ENCODE measurements at places on chromosomes 2 and 18.

DNA sequence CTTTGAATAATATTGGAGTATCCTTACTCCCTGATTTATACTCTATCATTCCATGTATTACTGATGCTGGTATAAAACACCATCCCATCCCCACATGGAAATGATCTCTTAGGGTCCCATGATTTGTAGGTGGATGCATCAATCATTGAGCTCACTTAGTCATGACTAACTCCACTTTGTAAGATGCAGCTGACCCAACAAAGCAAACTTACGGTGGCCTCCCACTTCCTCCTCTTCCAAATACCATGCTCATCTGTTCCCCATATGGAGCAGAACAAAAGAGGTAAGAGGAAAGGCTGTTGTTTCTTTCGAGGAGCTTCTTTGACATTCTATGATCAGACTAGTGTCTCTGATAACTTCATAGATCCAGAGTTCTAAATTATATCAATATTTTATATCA, 640.2 kb upstream of the SLC39A10 start:
- DNase-seq = no peak

DNA sequence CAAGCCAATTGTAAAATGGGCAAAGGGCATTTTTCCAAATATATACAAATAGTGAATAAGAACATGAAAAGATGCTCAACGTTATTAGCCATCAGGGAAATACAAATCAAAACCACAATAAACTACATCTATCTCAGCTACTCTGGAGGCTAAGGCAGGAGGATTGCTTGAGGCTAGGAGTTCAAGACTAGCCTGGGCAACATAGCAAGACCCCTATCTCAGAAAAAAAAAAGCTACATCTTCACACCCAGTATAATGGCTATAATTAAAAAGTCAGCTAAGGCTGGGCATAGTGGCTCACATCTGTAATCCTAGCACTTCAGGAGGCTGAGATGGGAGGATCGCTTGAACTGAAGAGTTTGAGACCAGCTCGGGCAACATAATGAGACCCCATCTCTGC, 12.6 kb upstream of the NCL start:
- DNase-seq = no peak

GRCh38 chr2:105870858-105871257, 126.1 kb downstream of the NCK2 start:
- no peak for DNase-seq

- DNase-seq = no peak
Observed at GRCh38 chr18:11761553-11761952, 72.5 kb downstream of the GNAL start.

DNA sequence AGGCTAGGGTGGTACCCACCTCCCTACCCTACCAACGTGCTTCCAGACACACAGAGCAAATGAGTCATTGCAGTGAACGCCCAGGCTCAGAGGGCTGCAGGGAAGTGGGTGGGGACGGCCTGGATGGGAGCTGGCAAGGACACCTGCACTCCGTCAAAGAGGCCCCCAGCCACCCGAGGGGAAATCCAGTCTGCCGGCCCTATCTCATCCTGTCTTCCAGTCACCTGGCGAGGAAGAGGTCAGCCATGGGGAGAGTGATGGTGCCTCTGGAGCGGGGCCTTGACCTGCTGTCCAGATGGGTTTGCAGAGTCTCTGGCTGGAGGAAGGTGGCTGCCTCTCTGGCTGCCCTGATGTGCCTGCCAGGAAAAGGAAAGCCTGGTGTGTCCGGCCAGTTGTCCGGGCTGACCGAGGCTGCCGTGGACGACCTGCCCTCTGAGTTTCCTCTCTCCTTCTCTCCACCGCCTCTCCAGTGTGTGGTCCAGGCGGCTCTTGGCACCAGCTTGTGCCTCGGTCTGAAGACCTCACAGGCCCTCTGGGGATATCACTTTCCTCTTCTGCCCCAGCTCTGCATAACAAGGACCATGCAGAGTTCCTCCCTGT, 209.7 kb upstream of the COPS8 start:
- no peak for DNase-seq

GRCh38 chr2:182545420-182546167, 118.8 kb upstream of the PDE1A start:
- no peak for DNase-seq

DNA sequence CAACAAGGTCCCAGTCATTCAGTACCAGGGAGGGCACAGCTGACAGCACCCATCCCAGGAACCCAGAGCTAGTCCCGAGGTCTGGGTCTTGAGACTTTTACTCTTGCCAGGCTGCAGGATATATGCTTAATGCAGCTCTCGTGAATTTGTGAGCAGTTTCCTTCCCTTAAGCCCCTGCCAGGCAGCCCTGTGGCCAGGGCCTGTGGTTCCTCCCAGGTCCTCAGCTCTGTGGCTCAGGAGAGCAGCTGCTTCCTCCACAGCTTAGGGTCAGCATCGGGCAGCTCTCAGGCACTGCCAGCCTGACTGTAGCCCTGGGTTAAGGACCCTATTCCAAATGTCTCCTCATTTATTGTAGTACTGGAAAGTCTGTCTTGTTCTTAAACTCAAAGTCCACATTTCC, 1384.8 kb downstream of the RPIA start:
- DNase-seq = no peak

DNA sequence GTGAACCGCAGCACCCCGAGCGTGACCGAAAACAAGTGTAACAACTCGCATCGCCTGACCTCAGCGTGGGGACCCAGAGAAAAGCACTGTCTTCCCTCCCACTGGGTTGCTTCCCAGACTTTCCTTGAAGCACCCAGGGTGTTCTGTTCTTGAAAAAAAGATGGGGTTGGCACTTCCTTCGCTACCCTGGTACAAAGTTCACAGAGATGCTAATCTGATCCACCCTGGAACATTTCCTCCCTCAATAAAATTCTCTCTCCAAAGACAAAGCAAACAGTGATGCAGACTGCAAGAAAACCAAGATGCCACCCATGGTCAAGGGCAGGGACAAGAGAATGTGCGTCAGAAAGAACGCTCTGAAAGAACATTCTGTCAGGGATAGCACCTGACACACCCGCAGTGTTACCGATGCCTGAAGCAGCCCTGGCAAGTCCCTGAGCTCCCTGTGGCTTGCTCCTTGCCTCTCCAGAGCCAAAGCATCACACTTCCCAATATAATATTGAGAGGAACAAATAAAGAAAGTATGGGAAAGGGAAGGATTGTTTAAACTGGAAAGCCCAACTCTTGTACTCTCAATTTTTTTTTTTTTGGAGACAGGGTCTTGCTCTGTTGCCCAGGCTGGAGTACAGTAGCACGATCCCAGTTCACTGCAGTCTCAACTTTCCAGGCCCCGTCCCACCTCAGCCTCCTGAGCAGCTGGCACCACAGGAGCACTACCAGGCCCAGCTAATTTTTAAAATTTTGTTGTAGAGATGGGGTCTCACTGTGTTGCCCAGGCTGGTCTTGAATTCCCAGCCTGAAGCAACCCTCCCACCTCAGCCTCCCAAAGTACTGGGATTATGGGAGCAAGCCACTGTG, 70.7 kb downstream of the TBC1D8 start:
- DNase-seq = no peak

- DNase-seq = no peak
Observed at GRCh38 chr2:195330513-195330956, 326.5 kb upstream of the SLC39A10 start.

DNA sequence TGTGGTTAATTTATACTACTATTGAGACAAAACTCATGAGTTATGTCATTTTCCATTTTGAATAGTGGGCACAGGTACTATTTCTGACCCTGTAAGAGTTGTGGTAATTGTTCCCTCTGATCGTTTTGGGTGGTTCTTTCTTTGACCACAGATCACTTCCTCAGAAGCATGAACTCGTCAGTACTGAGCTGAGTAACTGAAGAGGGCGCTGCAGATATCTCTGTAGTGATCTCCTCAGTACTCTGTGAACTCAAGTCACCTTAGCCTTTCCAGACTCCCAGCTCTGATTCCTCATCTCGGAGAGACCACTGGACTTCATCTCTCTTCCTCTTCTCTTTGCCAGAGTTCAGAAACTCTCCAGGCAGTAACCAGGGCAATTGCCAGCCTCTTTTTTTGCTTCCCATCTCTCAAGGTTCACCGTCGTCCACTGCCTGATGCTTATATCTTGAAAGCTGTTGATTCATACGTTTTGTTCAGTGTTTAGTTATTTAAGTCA, 9.4 kb upstream of the IL1RL1 start:
- no peak for DNase-seq

DNA sequence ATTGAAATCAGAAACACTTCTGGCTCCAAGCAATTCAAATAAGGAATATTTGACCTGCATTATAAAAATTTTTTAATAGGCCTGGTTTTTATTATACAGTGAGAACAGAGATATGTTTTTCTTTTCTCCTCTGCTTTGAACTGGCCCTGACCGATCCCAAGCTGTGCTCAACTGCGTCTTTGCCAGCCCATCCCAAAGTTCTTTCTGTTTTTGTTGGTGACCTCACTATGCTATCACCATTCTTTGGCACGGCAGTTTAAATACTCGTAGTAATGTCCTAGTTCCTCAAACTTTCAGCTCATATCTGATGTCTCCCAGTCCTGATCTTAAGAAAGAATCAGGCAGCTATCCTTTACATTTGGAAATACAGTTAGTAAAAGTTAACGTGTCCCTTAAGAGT, 42.3 kb upstream of the NETO1 start:
- DNase-seq = no peak

- no peak for DNase-seq
Observed at GRCh38 chr2:32068-32467, 14.2 kb downstream of the FAM110C start.

DNA sequence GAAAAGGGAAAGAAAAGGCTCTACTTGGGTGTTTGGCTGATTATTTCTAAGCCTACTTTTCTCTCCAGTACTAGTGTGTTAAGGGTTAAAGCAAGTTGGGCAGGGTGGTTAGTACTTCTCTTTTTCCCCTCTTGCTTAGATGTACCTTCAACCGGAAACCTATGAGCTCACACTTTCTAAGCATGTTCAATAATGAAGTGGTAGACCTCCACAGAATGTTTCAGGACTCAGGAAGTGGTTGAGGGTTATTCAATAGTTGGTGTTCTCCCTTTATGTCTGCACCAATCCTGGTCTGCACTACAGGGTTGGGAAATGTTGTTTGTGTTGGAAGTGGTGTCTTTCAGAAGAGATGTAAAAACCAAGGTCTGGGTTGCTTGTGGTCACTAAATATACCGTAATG, 137.1 kb downstream of the ZEB2 start:
- no peak for DNase-seq

DNA sequence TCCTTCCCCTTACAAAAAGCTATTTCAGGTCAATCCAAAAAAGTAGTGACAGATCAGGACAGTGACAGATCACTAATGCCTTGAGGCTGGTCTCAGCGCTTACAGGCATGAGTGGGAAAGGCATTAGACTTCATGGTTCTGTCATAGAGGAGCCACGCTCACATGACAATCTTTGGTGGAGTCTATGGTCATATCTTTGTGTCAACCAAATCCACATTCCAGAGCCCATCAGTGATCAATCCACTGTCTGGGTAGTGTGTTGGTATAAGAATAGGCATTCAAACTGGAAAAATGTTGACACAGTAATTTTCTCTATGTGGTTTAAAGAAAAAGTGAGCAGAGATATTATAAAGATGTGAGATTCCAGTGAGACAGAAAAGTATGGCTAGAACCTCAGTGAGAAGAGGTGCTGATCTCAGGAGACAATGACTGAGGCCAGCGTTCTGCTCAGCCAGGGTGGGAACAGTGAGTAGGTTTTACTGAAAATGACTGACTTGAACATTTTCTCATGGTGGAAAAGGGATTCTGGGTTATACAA, 215.0 kb downstream of the IRS1 start:
- DNase-seq = no peak

GRCh38 chr2:227163485-227163997, 464 bp downstream of the COL4A4 start:
- DNase-seq = no peak

DNA sequence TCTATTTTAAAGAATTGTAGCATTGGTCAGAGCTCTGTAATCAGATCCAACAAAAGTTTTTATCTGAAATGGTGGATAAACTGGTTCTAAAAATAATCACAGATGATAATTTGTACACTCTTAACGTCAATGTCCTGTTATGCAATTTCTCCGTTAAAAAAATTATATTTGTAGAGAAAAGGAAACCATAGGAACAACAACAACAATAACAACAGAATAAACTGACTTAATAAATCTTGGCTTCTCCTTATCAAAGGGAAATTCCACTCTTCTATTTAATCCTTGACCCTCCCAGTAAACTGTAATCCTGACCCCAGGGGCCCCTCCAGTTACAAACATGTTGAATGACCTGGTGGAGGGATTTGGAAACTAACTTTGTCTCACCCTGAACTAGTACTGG, 78.6 kb upstream of the ZFP36L2 start:
- DNase-seq = no peak

DNA sequence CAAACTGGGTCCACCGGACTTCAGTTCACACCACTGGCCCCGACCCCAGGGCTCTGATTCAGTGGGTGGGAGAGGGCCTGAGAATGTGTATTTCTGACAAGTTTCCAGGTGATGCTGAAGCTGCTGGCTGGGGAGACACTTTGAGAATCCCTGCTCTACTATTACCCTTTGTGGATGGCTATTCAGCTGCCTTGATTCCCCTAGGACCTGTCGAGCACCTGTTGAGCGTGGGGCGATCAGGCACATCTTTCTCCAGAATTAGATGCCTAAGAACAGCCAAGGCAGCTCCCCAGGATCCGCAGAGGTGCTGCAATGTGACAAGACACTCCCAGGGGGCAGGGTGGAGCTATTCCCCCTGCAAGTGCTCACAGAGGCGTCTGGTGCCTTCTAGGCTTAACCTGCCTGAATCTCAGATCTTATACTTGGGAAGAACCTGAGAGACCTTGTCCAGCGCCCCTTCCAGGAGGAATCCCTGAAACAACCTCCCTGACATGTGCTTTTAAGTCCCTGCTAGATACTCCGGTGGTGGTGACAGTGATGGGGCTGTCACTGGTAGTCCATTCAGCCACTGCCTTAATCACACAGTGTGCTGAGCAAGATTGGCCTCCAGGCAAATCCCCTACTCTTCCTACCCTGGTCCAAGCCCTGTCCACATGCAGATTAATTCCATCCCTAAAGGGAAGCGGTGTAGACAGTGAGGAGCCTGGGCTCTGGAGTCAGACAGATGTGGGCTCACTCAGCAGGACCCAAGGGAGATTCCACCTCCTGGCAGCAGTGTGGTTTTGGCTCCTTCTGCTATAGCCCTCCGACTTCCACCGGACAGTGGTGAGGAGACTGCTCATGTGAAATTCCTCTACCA, 43.4 kb upstream of the OTOF start:
- DNase-seq = no peak

DNA sequence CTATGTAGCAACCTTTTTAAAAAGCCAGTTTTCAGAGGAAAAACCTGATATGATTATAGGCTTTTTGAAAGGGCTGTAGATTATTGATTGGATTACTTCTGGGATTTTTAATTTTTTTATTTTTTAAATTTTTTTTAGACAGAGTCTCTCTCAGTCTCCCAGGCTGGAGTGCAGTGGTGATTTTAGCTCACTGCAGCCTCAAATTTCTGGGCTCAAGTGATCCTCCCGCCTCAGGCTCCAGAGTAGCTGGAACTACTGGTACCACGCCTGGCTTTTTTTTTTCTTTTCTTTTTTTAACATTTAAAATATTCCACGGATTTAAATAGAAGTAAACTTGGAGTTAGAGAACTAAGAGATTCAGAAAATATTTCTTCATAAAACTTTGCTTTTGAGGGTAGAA, 1.2 kb downstream of the MRPL19 start:
- no peak for DNase-seq
